ENCODE measurements at places on chromosomes 3 and 15. TPM values are rescaled to one million over a fixed set of nuclear protein-coding genes. Genes with fewer than 3 reads are reported as not detected.

The INAFM2 gene
- 10.9 TPM for polyA plus RNA-seq

The PIF1 gene
- 10.7 TPM for polyA plus RNA-seq

DNA sequence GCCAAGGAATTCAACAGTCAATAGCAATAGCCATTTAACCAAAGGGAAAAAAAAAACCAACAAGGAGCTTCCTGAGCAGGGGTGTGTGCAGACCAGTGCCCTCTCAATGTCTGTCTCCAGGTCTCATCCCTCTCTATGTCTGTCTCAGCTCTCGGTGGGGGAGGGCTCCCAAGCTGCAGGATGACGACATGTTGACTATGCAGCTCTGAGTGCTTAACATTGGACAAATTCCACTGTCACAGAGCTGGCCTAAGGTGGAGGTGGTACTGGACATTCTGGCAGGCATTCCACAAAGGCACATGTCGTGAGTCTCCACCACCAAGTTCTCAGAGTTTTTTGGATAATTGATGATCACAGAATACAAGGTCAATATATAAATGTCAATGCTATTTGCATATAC lies 2.0 kb upstream of the CAPN7 start:
- DNase-seq = no peak

DNA sequence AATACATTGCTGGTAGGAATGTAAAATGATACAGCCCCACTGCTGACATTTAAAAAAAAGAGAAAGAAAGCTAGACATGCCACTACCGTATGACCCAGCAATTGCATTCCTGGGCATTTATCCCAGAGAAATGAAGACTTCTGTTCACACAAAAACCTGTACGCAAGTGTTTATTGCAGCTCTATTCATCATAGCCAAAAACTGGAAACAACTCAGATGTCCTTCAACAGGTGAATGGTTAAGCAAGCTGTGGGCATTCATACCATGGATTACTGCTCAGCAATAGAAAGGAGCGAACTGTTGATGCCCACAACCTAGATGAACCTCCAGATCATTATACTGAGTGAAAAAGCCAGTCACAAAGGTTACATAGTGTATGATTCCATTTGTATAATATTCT lies 132.5 kb downstream of the MAP2K5 start:
- no peak for DNase-seq

- DNase-seq = peak; percentile 28
Observed at GRCh38 chr3:196774191-196774820, 34.6 kb downstream of the PAK2 start.

- no peak for DNase-seq
Observed at GRCh38 chr15:98286200-98286599, 325.7 kb downstream of the ARRDC4 start.

- no peak for DNase-seq
Observed at GRCh38 chr3:129687586-129688125, 81.2 kb upstream of the PLXND1 start.
